ENCODE measurements at places on chromosomes 4 and X.

GRCh38 chrX:429266-429825 lies 42.6 kb upstream of the PPP2R3B start:
- no peak for DNase-seq

DNA sequence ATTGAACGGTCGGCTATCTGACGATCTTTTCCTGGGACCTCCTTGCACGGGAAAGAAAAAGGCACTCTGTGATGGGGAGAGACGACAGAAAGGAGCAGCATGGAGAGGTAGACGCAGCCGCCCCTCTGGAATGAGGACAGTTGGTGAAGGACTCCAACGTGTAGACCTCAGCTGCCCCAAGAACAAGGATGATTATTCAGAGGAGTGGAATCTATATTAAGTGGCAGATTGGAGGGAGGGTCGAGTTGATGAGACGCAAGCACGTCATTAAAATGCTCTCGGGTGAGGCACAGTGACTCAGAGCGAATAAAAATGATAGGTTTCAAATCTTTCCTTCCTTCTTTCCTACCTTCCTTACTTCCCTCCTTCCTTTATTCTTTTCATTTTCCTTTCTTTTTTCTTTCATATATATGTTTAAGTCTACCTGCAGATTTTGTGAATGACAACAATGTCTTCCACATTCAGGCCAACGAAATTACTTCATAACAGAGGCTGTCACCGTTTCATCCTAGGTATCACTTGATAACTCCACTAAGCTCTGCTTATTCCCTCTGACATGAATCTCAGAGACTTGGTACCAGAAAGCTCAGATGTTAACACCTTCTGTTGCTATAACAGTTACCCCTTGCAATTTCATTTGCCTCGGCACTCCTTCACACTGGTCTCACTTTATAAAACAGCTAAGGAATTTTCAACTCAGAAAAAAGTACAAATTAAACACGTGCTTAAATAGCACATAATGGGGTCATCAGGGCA lies 110.0 kb upstream of the PPARGC1A start:
- DNase-seq = no peak

- DNase-seq = no peak
Observed at GRCh38 chrX:4397471-4397870, 684.0 kb upstream of the PRKX start.

DNA sequence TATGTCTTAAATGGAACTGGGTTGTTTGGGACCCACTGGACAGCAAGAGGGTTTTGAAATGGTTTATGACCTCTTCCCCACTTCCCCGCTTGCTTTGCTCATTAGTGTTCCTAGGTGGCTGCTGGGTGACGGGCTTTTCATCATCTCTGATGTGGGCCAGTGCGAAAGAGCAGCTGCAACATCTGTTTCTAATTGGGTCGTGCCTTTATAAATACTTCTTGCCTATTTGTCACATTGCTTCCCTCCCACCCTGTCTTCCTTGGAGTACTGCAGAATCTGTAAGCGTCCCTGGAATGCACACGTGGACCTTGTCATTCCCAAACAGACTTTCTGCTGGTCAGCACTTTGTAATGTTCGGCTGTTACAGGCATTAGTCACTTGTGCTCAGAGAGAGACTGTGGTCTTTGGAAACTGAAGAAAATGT lies 35.2 kb downstream of the SEPTIN11 start:
- no peak for DNase-seq

DNA sequence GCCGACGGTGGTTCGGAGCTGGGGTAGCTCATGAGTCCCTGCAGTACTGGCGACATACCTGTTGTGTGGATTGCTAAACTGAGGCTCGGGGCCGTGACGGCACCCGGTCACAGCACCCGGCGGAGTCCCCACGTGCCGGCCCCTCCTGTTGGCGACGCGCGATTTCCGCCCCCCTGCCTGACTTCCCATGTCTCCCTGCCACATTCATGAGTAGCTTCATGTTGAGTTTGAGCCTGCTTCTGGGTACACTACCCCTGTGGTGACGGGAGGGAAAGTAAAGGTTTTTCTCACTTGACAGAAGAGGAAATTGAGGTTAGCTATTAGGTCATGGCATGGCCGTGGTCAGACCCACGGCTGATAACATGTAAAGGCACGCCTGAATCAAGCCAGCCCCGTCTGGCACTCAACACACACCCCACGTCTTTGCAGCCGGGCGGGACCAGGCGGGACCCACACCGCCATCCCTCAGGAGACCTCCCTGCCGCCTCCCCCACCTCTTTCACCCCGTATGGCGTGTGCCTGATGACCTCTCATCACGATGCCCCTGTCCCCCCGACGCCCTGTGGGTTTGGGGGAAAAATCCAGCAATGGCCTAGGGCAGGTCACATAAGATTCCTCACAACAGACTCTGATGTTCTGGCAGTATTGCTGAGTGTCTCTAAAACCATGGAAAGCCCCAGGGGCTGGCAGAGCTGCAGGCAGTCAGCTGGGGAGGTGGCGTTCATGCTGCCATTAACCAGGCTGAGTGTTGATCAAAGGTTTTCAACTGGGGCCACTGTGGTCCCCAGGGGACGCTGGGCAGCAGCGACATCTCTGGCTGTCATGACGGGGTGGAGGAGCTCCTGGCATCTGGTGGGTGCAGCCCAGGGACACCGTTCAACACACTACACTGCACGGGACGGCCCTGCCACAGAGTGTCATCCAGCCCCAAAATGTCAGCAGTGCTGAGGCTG lies 29.2 kb downstream of the P2RY8 start:
- no peak for DNase-seq

- no peak for DNase-seq
Observed at GRCh38 chrX:19907794-19908193, 20.4 kb upstream of the SH3KBP1 start.

DNA sequence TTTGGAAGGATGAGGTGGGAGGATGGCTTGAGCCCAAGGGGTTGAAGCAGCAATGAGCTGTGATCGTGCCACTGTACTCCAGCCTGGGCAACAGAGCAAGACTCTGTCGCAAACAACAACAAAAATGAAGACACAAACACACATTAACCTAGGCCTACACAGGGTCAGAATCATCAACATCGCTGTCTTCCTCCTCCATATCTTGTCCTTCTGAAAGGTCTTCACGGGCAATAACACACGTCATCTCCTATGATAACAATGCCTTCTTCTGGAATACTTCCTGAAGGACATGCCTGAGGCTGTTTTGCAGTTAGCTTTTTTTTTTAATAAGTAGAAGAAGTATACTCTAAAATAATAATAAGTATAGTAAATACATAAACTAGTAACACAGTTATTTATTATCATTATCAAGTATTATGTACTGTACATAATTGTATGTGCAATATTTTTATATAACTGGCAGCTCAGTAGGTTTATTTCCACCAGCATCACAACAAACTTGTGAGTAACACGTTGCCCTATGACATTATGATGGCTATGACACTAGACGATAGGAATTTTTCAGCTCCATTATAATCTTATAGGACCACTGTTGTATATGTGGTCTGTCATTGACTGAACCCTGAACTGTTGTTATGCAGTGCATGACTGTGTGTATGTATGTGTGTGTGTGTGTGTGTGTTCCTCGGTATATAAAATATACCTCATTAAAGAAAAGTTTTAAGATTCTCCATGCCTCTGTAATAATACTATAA lies 69.2 kb upstream of the MAML3 start:
- no peak for DNase-seq

GRCh38 chrX:107978071-107978470 lies 4.1 kb downstream of the TEX13B start:
- no peak for DNase-seq

DNA sequence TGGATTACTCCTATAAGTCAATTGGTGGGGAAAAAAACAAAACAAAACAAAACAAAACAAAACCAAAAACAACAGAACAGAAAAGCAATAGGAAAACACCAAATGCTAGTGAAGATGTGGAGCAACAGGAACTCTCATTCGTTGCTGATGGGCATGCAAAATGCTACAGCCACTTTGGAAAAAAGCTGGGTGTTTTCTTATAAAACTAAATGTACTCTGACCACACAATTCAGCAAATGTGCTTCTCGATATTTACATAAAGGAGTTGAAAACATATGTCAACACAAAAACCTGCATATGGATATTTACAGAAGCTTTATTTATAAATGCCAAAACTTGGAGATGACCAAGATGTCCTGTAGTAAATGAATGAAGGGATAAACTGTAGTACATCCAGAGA lies 703.6 kb upstream of the FAM241A start:
- DNase-seq = no peak

DNA sequence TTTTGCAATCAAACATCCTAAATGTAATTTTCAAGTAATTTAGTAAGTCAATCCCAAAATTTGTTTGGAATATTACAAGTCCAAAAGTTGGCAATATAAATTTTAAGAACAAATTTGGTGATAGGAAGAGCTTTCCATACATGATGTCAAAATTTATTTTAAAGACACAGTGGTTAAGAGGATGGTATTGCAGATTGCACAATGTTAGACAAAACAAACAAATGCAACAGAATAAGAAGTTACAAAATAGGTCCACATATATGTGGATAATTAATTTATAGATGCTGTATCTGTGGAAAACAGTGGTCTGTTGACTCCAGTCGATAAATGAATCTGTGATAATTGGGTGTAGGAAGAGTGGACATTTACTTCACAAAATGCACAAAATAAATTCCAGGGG lies 358.5 kb downstream of the PCDH7 start:
- no peak for DNase-seq
